Fibroblast of lung (primary cell): ENCODE measurements at places on chromosomes 4 and X.

DNA sequence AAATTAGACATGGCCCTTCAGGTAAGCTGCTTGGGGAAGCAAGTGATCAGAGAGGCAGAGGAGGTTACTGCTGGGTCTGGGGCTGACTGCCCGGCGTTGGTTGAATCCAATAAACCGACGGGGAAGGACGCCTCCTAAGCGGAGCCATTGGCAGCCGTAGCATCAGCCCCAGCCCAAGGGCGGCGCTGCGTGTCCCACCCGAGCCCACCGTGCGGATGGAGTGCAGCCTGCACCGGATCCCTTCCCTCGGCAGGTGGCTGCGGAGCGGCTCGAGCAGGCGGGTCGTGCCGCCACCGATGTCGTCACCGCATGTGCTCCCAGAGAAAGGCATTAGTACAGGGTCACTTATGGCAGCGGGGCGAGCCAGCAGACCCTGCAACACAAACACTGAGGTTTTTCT lies 82.1 kb downstream of the ALPK1 start:
- H3K27ac ChIP-seq: no peak overlapping the region
- H3K4me1 ChIP-seq: no peaks in the 10 kb centered on the region

DNA sequence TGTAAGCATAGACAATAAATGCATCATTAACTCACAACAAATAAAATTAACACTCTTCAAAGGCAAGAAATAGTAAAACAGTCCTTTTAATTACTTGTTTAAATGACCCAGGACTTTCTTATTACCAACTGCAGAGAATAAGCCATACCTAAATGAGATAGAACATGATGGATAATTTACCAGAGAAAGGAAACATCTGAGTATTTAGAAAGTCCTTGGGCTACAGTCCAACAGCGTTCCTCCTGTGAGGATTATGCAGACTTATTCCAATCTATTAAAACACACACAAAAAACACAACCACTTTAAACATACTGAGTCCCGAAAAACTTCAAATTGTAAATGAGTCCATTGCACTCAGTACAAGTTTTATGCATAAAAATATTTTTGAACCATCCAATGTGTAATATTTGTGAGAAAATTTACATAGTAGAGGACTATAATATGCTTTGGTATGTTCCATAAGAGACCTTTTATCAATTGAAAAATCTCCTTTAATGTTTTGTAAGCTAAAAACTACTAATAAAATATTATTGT lies 129.2 kb downstream of the NR3C2 start:
- no peak for DNase-seq
- no peaks in the 10 kb centered on the region for H3K4me1 ChIP-seq

DNA sequence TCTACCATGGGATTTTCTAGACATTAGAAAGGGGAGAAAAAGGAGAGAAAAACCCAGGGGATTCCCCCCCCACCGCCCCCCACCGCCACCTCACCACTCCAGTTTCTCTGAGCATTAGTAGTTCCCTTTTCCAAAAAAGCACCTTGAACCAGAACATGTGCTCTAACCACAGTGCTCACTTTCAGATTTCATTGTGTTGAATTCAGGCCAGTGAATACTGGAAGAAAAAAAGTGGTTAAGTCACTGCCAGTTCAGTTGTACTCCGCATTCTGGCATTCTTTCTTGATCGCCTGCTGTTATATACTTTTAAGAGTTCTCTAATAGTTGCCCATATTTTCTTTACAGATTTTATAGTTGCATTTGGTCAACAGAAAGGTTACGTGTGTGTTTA lies 40.9 kb downstream of the JADE3 start:
- peaks cover 3% of the 10 kb centered on the region for H3K4me1 ChIP-seq
- H3K4me3 ChIP-seq: no peak overlapping the region
- H3K36me3 ChIP-seq: no peaks in the 10 kb centered on the region
- no peak for DNase-seq

GRCh38 chr4:1164040-1164439 lies 8.3 kb downstream of the SPON2 start:
- H3K4me1 ChIP-seq: peaks cover 10% of the 10 kb centered on the region
- no peak overlapping the region for H3K27ac ChIP-seq
- peaks cover 15% of the 10 kb centered on the region for H3K36me3 ChIP-seq
- no peak overlapping the region for H3K4me3 ChIP-seq
- DNase-seq: no peak

DNA sequence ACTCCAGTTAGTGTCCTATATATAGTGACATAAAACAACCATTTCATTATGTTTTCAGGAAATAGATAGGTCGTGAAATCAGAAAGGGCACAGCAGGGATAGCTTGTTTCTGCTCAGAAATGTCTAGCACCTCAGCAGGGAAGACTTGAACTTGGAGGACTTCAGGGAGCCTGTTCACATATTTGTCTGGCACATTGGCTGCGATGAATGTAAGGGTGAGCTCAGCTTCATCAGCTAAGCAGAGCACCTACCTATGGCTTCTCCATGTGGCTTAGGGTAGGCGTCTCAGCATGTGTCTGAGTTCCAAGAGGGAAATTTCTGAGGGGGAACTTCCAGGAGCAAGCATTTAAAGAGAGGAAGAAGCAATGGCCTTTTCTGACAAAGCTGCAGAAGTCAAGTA lies 126.2 kb downstream of the PCDH10 start:
- H3K4me1 ChIP-seq: no peaks in the 10 kb centered on the region
- H3K36me3 ChIP-seq: no peaks in the 10 kb centered on the region
- H3K27me3 ChIP-seq: no peaks in the 10 kb centered on the region
- DNase-seq: no peak

DNA sequence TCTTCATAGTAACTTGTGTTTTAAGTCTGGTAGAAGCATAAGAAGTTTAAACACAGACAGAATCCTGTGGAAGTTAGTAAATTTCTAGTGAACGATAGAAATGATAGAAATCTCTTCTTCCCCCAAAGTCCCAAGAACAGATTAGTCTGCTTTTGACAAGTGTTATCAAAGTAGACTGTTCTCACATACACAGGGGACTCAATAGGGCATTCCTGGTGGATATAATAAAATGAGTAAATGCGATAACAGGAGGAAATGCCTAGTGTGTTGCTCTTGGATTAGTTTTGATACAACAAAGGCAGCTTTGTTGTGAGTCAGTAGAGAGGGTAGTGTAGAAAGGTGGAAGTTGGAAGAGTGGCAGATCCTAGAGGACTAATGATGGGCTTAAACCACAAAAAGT lies 43.5 kb downstream of the CLCN3 start:
- no peaks in the 10 kb centered on the region for H3K27me3 ChIP-seq
- H3K36me3 ChIP-seq: no peaks in the 10 kb centered on the region
- no peak overlapping the region for H3K27ac ChIP-seq
- H3K4me3 ChIP-seq: no peak overlapping the region

- no peaks in the 10 kb centered on the region for H3K36me3 ChIP-seq
- H3K4me3 ChIP-seq: no peak overlapping the region
- no peak overlapping the region for H3K27ac ChIP-seq
These were observed 28.3 kb upstream of the AMELX start for GRCh38 chrX:11264925-11265324.

DNA sequence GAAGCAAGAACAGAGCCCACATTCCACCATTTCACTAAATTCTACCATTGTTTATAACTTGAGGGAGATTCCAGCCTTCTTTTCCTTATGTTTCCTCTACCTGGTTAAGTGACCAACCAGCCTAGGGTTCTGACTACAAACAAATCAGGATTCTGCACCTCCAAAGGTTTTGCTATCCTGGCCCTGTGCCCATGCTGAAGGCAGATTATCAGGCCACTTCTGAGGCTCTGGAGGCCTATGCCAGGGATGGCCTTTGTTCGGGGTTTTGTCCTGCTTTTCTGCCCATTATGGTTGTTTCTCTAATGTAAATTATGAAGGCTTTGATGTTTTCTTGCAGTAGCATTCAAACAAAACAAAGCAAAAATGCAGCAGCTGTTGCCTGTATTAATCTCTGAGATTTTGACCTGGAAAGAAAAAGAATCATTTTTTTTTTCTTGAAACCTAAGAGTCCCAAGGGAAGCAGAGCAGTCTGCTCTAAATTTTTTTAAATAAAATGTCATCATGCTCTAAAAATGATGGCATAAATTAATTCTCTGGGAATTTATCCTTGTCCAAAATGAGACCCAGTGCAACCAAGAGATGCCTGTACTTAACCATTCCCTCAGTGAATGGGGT lies 55.6 kb downstream of the RNF150 start:
- no peaks in the 10 kb centered on the region for H3K27me3 ChIP-seq
- no peaks in the 10 kb centered on the region for H3K36me3 ChIP-seq
- DNase-seq: no peak
- H3K4me3 ChIP-seq: no peak overlapping the region

- H3K36me3 ChIP-seq: no peaks in the 10 kb centered on the region
- H3K4me1 ChIP-seq: no peaks in the 10 kb centered on the region
- no peak overlapping the region for H3K4me3 ChIP-seq
- H3K27me3 ChIP-seq: no peaks in the 10 kb centered on the region
These were observed 534.6 kb downstream of the PPARGC1A start for GRCh38 chr4:23355258-23355657.

- DNase-seq: no peak
- no peak overlapping the region for H3K27ac ChIP-seq
- H3K4me1 ChIP-seq: no peaks in the 10 kb centered on the region
- H3K36me3 ChIP-seq: no peaks in the 10 kb centered on the region
- no peaks in the 10 kb centered on the region for H3K27me3 ChIP-seq
- no peak overlapping the region for H3K4me3 ChIP-seq
These were observed 64.3 kb downstream of the RASL11B start for GRCh38 chr4:52926196-52926974.
